ENCODE measurements at places on chromosomes 2 and 18. TPM values are rescaled to one million over a fixed set of nuclear protein-coding genes. Genes with fewer than 3 reads are reported as not detected.
A peak's percentile ranks its signal among the peaks of the same experiment; 100 is the strongest.

DNA sequence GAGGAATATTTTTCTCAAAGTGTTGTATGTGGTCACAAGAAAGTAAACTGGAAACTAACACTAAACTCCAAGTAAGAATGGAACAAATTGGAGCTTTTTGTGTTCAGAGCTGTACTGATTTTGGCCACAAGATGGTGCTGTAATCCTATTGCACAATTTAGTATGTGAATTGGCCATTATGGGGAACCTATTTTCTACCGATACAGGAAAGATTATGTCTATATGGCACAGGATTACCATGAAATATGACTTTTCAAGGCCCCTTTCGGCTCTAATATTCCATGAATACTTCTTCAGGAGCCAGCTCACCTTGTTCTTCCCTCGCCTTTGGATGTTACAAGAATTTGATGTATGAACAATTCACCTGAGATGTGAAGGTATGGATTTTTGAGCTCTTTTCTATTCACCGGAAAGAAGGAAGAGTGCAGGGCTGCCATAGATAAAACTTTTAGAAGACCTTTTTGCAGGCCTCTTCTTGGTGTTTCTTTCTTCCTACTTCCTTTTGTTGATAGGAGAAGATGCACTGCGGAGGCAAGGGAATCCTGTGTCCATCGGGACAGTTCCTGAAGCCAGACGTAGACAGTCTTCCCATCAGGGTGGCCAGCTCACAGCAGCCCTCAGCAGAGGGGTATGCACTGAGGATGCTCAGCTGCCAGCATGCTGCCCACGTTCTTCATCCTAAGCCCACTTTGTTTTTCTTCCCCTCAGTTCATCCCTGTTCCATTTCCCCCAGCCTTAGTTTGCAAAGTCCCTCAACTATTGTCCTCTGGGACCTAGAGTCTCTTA lies 13.3 kb downstream of the MRPL44 start:
- DNase-seq: peak; percentile 60

TFCP2L1 gene
- not detected for total RNA-seq

GRCh38 chr18:42564761-42565160 lies 550.7 kb downstream of the RIT2 start:
- no peak for DNase-seq

VWC2L gene
- total RNA-seq: not detected

Measured in naive thymus-derived CD8-positive, alpha-beta T cell (primary cell).